ENCODE measurements at places on chromosomes 6 and 20.

DNA sequence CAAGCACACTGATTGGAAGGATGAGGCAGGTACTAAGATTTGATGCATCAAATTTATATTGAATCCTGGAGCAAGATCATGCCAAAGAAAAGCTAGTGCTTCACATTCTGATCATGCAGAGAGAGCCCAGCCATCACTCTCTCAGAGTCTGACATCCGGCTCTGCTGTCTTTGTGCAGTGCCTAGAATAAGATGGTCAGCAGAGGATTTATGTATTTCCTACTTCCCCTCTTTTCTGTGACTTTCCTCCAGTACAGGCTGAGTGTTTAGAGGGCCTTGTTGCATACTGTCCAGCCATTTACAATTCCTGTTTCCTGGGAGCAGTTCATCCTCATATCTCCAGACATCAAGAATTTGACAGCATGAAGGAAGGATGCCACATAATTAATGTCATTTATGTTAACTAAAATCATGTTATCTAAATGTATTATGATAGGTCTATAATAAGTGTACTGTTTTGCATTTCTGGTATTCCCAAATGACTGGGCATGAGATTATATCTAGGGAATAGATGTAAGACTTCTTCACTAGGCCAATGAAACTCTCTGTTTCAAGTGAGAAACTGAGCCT is 167.6 kb downstream of the EPM2A start:
- DNase-seq = no peak

GRCh38 chr6:100339574-100340255 is 125.0 kb downstream of the SIM1 start:
- no peak for DNase-seq

- DNase-seq = no peak
Measured at GRCh38 chr6:113623129-113623528, 234.0 kb upstream of the MARCKS start.

DNA sequence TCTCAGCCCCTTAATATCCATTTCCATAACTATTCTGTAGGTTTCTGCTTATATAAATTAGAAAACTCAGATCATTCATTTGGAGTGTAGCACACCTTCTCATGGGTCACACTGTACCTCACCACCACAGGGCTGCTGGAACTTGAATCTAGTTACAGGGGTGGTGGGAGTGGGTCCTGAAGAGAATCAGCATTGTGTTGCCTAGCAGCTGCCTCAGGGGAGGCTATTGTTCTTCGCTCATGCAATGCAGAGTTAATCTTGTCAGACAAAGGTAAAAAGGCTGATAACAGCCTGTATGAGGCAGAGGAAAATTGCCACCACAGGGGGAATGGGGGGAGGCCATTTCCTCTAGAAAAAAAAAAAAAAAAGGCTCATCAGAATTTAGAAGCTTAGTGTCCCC is 496.0 kb upstream of the ADGRB3 start:
- no peak for DNase-seq
